ENCODE measurements at places on chromosomes 5 and 9.
A peak's percentile ranks its signal among the peaks of the same experiment; 100 is the strongest.

DNA sequence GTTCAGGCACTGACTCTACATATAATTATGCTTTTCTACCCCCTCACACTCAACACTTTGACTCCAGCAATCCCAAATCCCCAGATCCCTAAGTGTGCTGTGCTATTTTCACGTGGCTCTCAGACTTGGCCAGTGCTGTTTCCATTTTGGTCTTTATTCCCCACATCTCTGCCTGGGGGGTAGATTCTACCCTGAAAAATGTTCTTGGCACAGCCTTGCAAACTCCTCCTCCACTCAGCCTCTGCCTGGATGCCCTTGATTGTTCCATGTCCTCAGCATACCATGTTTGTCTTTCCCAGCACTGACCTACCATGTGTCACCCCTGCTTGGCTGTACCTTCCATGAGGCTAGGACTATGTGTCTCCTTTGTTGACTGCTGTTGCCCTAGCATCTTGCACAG is 43.0 kb downstream of the FXN start:
- DNase-seq, result no peak

- DNase-seq, result no peak
These were observed 79.2 kb downstream of the COL5A1 start for GRCh38 chr9:134720796-134721195.

DNA sequence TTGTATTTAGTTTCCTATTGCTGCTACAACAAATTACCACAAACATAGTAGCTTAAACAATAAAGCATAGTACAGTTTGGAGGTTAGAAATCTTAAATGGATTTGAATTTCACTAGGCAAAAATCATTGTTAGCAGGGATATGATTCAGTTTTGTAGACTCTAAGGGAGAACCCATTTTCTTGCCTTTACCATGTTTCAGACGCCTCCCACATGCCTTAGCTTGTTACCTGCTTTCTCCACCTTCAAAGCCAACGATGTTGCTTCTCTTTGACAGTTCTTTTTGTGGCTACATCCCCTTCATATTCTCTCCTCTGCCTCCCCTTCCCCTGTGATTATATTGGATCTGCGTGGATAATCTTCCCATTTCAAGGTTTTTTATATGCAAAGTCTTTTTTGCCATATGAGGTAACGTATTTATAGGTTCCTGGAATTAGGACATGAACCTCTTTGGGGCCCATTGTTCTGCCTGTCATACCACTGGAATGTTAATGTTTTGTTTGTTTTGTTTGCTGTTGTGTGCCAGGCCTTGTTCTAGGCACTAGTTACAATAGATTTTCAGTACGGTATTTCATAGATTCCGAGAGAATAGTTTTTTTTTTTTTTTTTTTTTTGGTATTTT is 54.1 kb downstream of the UHRF2 start:
- no peak for DNase-seq

DNA sequence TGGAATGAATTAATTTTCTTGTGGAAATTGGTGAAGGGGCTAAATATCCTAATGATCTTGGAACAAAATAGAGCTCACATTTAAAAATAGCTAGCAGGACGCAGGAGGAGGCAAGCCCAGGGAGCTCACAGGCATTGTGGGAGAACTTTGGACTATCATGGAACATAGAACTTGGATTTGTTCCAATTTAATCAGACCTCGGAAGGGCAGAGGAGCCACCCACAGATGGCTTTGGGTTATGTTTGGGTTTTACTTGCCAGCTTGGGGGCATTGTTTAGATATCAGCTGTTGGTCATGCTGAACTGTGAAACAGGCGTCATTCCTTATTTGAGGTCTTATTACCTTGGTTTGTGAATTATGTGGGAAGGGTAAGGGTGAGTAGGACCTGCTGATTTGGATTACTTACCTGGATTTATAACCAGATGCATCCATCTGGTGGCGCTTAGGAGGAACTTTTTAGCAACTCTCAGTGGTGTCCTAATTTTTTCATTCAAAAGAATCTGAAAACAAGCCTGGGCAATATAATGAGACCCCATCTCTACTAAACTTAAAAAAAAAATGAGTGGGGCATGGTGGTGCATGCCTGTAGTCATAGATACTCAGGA is 14.1 kb upstream of the PTGR1 start:
- DNase-seq, result no peak

DNA sequence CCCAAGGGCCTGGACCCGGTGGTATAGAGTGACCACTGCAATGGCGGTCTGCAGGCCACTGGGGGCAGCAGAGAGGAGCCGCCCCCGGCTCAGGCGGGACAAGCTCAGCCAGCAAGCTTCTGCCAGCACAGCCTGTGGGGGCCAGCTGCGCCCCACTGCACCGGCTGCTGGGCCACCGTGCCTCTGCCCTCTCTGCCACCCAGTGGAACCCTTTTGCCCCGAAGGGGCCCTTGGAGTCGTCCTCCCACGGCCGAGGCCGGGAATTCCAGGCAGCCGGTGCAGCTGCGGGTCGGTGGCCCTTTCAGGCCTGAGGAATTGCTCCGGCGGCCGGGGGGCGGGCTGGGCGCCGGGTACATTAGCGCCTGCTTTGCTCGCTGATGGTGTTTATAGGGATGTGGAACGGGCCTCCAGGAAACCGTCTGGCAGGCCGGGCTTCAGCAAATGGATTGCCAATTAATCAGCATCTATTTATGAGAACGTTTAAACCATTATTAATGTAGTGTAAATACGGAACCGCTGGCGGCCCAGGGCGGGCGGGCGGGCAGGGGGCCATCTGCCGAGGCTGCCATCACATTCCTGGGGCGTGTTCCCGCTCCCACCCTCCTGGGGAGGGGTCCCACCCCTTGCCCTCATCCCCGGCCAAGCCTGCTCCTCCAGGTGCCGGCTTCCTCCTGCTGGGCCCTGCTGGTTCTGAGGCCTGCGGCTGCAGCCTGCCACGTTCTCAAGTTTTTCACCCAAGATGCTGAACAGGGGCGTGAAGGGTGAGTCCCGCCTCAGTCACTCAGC is 127.4 kb downstream of the BARX1 start:
- DNase-seq, result peak; percentile 7

GRCh38 chr9:107175816-107176435 is 107.2 kb upstream of the RAD23B start:
- DNase-seq, result no peak

DNA sequence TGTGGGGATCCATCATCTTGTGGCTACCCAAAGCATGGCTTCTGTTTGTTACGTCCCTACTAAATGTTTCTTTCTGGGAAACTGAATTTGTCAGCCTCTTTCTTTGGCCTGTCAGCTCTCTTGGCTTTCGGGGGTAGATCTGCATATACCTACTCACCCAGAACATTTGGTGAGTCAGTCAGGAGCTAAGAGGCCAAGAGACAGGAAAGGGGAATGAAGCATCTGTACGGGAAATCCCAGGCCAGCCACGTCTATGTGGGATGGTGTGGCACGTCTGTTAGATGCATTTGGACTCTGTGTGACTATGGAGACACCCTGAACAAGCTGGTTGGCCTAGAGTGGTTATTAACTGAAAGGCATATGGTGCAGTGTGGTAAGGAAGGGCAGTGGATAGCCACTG is 58.1 kb downstream of the CDO1 start:
- DNase-seq, result no peak

- DNase-seq, result no peak
These were observed 505.3 kb upstream of the DAP start for GRCh38 chr5:11266331-11266730.

DNA sequence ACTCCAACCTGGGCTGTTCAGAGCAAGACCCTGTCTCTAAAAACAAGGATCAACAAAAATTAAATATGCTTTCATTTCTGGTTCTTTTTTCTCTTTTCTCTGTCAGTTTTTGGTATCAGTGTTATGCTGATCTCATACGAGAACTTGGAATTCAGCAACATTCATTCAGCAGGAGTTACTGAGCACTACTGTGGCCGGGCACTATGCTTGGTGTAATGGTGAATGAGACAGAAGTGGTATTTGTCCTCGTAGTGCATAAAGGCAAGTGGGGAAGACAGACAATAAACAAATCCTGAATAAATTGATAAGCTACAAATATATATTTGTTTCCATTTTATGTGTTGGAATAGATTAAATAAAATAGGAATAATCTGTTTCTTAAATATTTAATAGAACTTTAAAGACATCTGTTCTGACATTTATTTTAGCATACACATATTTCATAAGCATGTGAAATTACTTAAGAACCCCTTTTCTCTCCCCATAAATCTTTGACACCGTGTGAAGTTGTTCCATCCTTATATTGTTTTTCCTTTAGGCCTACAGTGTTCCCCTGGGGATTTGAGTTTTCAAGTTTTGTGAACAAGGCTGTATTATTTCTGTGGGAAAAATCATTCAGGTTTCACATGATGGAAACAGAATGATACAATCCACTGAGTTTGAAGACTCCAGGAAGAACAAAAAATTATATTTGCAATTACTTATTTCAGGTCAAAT is 24.6 kb downstream of the UBAP1 start:
- DNase-seq, result no peak

DNA sequence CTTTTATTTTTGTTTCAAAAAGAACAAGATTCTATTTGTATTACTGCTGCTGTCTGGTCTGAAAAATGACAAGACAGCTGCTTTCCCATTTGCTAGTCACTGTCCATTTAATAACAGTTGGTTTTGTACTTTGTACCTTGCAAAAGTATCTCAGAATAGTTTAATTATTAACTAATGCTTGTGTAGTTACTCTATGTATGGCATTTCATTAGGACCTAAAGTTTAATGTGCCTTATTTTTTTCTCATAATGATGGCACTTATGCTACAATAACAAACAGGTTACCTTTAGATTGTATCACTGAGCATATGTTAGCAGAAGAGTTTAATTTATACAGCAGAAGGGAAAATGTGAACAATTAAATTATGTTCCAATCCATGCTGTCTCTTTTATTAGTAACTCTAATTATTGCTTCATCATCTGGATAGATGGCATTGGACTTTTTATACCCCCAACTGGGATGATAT is 134.2 kb downstream of the CDH10 start:
- no peak for DNase-seq

DNA sequence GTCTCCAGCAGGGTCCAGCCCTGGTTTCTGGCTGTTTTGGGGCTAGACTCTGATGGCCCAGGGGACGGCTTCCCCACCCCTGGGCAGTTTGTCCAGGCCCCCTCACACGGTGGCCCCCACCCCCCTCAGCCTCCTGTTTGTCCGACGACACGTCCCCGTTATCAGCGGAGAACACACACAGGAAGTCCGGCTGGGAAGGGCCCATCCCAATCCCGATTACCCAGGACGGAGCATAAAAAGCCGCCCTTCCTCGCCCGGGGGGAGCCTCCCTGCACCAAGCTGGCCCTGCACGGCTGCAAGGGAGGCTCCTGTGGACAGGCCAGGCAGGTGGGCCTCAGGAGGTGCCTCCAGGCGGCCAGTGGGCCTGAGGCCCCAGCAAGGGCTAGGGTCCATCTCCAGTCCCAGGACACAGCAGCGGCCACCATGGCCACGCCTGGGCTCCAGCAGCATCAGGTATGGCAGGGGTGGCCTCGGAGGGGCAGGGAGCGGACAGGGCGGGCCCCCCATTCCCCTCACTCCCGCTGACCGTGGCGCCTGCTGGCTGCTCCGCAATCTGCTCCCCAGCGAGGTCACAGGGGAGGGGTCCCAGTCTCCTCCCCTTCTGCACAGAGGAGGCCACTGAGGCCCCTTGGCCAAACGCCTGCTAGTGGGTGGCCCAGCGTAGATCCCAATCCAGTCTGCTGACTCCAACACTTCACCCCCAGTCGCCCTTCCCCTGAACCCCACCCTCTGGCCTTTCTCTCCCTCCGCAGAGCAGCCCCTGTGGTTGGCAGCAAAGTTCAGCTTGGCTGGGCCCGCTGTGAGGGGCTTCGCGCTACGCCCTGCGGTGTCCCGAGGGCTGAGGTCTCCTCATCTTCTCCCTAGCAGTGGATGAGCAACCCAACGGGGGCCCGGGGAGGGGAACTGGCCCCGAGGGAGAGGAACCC is at the start of gene EGFL7:
Gene EGFL7 (plus strand): TSS at position 261 of the 926 bp plus-strand sequence. CDS start 5,367 bp downstream, outside the sequence.
- no peak for DNase-seq

- no peak for DNase-seq
These were observed 506.9 kb downstream of the ZNF608 start for GRCh38 chr5:124239572-124239971.

DNA sequence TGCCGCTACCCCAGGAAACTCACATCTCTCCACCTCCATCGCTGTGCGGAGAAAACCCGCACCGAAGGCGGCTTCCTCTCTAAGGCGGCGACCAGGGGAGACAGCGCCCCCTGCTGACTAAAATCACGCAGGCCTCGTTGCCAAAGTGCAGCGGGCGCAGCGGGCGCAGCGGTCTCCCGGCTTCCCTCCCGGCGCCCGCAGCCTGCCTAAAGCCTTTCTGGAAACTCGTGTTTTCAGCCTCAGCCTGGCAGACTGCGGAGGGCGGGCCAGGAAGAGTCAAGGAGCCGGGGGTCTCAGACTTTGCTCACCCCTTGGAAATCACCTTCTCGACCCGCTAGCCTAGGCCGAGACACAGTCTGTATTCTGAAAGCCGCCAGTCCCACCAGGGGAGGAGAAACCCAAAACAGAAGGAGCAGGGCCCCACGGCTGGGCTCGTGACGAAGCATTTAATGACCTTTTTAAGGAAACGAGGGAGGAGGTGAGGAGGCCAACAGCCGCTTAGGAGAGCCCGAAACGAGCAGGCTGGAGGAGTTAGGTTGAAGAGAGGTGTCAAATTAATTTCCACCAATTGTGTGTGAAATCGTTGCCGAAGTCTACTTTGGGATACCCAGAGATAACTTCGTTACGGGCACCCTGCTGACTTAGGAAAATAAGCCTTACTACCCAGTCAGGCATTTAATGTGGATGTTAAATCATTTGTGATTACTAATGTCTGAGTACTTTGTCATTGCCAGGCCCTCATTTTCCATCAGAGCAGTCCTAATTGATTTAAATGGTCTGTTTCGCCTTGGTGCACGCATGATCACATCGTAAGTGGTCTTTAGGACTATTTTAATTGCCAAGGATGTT is 7.3 kb upstream of the FOXB2 start:
- DNase-seq, result no peak

DNA sequence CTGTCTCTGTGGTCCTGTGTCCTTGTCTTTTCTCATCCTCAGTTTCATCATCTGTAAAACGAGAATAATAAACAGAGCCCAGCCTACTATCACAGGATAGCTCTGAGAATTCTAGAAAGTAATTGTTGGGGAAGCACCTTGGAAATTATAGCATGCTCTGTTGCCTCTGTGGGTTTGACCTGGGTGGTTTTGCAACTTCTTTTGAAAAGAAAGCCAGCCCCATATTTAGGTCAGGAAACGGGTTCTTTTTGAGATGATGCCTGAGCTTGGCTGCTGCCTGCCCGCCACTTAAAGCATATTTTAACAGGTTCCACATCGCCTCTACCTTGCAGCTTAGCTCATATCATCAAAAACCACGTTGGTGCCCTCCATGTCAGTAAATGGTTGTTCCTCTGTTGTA is 111.1 kb downstream of the TLR4 start:
- DNase-seq, result no peak

Data from HFFc6 (cell line).